ENCODE measurements at places on chromosomes 11 and 22.

GRCh38 chr11:16596231-16596630, 142.2 kb upstream of the C11orf58 start:
- no peak for DNase-seq

- peak; percentile 36 for DNase-seq
Measured at GRCh38 chr11:122656631-122657101, 1.1 kb downstream of the UBASH3B start.

DNA sequence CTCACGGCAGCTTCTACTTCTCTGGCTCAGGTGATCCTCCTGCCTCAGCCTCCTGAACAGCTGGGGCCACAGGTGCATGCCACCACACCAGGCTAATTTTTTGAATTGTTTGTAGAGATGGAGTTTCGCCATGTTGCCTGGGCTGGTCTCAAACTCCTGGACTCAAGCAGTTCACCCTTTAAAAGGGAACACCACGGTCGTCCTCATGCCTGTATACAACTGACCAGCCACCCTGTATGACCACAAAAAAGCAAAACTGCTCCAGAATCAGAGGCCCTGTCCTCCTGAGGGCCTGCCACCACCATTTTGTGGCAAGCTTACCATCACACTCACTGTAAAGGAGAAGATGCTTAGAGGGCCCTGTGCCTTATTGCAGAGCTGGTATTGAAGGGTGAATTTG, 2.2 kb downstream of the GLB1L3 start:
- no peak for DNase-seq

DNA sequence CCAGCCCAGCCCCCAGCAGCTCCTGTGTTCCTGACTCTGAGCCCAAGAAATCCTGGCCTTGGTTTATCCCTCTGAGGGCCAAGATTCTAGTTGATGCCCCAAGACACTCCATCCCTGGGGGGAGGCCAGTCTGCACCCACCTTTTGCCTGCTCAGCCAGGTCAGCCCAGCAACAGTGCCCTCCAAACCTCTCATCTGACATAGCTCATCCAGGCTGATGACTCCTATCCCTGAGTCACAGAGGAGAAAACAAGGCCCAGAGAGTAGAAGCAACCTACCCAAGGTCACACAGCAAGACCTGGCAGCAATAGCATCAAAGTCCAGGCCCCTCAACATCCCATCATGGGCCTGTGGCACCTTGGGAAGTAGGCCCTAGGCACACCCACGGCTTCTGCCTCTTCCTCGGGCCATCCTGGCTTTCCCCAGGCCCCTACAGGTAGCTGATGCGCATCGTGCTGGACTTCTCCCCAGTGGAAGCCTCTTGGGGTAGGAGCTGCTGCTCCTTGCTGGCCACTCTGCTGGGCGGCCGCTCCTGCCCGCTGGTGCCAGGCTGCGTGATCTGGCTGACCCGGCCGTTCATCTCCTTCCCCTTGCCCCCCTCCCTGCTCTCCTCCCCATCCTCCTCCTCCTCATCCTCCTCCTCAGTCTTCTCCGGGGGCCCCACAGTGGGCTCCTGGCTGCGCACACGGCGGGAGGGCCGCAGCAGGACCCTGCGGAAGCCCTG, 6.0 kb downstream of the SSTR3 start:
- no peak for DNase-seq

- no peak for DNase-seq
Measured at GRCh38 chr11:70040452-70040851, 37.7 kb upstream of the ANO1 start.

DNA sequence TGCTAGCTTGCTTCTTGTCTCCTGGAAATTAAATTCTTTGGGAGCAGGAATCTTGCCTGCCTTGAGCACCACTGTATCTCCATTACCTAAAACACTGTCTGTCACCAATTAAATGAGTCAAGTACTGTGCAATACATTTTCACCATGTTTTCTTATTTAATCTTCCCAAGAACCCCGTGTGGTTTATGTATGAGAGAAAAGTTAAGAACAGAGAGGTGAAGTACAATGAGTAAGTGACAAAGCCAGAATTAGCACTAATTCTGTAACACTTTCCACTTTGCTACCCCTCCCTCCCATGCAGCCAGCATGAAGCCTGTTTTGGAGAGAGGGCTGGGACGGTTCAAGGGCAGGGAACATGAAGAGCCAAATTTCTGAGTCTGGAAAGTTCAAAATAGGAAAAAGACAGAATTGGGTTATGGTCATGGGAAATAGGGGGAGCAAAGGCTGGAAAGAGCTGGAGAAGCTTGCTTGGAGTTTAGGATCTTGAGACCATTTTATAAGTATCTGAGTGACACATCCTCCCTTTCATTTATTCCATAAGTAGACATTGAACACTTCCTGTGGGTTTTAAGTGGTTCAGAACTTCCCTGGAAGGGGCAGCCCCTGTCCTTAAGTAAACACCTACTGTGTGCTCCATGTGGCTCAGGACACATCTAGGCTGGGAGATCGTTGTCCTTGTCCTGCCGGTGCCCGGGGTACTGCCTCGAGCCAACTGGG, 60.5 kb upstream of the CHST1 start:
- DNase-seq: no peak

- no peak for DNase-seq
Measured at GRCh38 chr22:26489447-26490036, 5.9 kb downstream of the SRRD start.

GRCh38 chr11:86769219-86769618, 31.1 kb upstream of the PRSS23 start:
- no peak for DNase-seq

DNA sequence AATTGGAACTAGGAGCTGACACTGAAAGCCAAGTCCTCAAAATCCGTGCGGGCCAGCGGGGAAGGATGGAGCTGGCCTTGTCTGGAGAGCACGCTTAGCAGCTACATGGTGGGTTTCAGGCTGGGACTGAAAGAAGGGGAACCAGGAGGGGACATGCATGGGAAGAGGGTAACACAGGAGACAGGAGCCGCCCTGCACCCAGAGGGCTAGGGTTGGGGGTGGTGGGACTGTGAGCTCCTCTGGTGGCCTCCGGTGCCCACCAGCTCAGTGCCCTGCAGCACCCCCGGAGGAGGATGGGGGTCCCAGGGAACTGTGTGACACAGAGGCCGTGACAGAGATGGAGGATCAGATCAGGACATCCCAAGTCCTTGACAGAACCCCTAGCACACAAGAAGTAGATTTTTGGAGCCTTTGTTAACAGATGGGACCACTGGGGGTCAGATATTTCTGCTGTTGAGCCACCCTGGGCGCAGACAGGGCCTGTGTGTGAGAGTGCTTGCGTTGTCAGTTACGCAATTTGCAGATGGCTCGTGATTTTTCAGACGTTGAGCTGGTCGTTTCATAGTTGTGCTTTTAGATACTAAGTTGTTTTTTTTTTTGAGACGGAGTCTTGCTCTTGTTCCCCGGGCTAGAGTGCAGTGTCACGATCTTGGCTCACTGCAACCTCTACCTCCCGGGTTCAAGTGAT, 21.3 kb upstream of the GRAMD4 start:
- DNase-seq: no peak

GRCh38 chr11:95688501-95689222, 100.9 kb downstream of the FAM76B start:
- no peak for DNase-seq

GRCh38 chr11:131894615-131895544, 524.5 kb downstream of the NTM start:
- DNase-seq: no peak

DNA sequence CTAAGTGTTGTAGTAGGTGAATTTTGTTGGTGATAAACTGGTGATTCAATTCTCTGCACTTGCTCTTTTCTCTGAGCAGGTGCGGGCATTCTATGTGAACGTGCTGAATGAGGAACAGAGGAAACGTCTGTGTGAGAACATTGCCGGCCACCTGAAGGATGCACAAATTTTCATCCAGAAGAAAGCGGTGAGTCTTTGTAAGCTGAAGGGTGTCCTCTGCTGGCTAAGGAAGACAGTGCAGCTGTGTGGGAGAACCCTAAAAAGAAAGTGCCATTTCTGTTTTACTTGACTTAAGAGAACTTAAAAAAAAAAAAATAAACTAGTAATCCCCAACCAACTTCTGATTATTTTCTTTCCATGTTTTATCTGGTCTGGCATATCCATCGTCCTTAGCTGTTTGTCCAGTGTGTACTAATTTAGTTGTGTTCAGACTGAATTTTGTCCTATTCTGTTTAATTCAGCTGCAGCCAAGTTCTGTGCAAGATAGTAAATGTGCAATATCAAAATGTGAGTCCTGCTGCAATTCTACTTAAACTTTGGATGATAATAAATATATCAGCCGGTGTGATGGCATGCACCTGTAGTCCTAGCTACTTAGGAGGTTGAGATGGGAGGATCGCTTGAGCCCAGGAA, 29.6 kb downstream of the CAT start:
- peak; percentile 40 for DNase-seq

GRCh38 chr11:135004495-135004894, 592.5 kb upstream of the B3GAT1 start:
- no peak for DNase-seq

- no peak for DNase-seq
Measured at GRCh38 chr11:81749245-81749644, 984.4 kb downstream of the FAM181B start.

GRCh38 chr11:129729216-129729615, 86.4 kb upstream of the TMEM45B start:
- no peak for DNase-seq

- DNase-seq: no peak
Measured at GRCh38 chr22:28934026-28934425, 50.7 kb downstream of the ZNRF3 start.

- DNase-seq: no peak
Measured at GRCh38 chr22:48188231-48188721, 1425.8 kb downstream of the TBC1D22A start.

DNA sequence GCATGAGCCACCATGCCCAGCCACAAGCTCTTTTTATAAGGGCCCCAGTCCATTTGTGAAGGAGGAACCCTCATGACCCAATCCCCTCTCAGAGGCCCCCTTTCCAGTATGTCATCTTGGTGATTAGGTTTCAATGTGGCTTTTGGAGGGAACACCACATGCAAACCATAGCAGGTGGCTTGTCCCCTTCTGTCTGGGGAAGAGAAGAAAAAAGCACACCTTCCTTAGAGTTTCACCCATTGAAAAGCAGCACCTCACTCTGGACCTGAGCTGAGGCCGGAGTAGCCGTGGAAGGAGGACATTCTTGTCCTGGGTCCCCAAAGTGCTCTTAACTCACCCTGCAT, 25.4 kb downstream of the NEAT1 start:
- DNase-seq: no peak

- DNase-seq: no peak
Measured at GRCh38 chr22:17785185-17786184, 11.2 kb upstream of the BID start.

DNA sequence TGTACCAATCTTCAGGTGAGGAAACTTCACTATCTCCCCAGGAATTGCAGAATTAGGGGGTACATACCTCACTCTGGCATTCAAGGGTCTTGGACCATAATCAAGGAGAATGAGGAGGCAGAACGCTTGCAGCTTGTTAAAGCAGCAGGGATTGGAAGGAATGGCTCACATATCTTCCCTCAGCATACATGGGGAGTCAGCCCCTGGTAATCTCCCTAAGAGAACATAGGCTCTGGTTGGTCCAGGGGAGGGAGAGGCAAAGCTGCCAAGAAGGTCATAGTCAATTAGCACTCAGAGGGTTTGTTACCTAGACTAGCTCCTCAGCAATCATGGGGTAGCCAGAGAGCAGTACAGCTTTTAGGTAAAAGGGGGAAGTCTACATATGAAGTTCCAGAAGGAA, 256.8 kb downstream of the INSC start:
- DNase-seq: no peak

- DNase-seq: no peak
Measured at GRCh38 chr11:3102641-3102921, 45.4 kb upstream of the CARS1 start.

- peak; percentile 61 for DNase-seq
Measured at GRCh38 chr11:119782739-119783072, 53.7 kb upstream of the NECTIN1 start.

DNA sequence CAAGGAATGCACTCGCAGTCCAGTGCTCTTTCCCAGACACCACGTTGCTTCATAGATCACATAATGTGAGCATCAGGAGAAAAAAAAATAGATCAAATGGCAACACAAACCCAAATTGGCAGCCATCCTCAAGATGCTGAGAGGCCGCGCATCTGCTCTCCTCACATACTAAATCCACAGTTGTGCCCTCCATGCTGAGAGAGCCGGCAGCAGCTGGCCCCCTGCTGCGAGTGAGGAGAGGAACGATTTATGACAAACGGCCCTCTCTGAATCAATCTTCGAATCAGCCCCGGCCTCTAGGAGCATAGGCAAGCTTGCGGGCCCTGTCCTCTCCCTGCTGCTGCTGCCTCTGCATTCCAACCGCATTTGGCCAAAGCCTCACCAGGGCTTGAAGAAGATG, 159.9 kb upstream of the TENM4 start:
- no peak for DNase-seq

- peak; percentile 27 for DNase-seq
Measured at GRCh38 chr11:83007909-83008580, 63.7 kb downstream of the RAB30 start.

DNA sequence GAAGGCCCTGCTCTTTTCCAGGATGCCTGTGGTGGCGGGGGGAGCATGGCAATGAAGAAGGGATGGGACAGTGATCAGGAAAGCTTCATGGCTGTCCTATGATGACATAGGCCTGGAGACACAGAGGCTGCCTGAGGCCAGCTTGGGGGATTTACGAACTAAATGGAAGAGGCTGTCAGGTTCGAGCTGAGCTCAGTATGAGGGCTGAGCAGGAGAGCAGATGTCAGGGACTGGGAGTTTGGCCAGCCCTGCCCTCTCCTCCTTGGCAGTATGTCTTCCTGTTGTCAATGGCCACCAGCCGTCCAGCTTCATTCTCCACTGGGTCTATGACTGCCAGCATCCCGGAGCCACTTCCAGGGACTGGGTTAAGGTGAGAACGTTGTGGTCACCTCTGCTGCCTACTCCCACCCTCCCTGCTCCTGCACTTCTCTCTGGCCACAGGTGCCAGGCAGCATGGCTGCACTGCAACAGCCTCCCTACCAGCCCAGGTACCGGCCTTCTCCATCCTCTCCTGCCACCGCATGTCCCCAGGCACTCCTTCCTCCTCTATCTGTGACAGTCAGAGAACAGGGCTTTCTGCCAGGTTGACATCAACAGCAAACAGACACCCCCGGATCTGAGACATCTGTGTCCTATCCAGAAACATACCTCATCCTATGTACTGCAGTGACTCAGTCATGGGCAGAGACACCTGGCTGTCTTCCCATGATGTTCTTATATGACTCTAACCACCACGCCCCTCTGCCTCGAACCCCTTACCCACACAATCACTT, 75.1 kb downstream of the KIRREL3 start:
- DNase-seq: no peak
